GM23338 (cell line): ENCODE measurements at places on chromosomes 1 and 21. TPM values are rescaled to one million over a fixed set of nuclear protein-coding genes. Genes with fewer than 3 reads are reported as not detected.

DNA sequence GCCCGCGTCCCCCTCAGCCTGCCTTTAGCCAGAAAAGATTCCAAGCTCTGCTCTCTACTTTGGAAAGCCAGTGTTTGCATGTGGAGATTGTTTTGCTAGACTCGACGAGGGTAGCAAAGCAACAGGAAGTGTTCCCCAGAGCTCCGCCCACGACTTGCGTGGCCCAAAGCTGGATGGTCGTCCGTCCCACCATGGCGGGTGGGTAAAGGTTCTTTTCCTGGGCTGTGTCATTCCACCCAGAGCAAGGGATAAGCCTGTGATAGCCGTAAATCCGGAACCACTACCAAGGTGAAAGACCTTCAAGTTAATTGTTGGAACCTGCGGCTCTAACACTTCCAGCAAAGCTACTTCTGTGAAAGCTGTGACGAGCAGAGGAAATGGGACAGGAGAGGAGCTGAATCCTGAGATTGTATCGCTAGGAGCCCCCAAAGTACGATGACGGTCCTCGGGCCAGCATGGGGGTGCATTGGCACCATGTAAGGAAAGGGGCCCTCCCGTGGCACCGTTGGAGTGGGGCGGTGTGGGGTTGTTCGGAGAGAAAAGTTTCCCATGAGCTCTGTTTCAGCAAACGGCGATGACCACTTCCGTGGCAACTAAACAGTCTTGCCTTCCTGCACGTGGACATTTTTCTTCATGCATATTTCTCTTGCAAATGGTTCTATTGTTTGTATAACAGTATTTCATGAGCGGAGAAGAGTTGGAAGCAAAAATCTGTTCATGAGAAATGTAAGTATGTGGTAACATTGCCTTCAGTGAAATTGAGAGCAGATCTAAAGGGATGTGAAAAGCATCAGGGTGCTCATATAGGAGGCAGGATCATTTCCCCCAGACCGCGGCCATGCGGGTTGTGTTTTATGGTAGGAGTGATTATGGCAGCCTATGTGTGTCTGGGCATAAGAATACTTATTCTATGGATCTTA, 8.4 kb downstream of the MX2 start:
- peak; percentile 36 for DNase-seq

GRCh38 chr1:242449661-242450060, 74.8 kb downstream of the PLD5 start:
- DNase-seq: no peak

DNA sequence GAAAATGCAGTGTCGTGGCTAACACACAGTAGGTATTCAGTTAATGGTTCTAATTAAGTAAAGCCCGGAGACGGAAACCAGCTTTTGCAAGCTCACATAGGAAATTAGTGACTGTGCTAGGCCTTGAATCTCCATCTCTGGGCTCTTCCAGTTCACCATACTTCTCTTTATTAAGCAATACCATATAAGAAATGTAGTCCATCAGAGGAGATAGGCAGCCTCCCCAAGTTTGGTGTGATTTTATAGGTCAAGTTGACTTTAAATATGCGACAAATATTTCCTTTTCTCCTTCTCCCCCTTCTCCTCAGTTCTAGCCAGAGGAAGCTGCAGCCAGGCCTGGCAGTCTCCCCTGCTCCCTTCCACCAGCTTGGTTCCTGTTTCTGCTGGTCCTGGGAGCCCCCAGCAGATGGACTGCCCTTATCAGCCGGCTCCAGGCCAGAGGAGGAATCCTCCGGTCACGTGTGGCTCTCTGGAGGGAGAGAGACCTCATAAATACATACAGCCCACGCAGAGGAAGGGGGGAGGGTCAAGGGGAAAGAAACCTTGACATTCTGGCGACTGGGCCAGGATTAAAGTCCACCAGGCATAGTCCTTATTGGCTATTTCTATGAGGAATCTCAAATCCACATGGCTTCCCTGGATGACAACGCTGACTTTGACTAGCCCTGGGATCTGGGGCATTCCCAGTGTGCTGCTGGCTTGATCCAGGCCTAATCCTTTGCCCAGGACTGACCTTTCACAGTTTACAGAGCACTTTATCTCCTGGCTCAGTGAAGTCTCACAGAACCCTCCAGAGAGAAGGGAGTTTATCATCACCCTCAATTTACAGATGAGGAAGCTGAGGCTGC, 115.1 kb upstream of the JUN start:
- DNase-seq: no peak

GRCh38 chr1:22056936-22057335, 4.4 kb downstream of the CDC42 start:
- no peak for DNase-seq

The NCSTN gene
- total RNA-seq: 45.9 and 47.5 TPM in 2 replicates

The OR2L13 gene
- not detected in 2 replicates for total RNA-seq

The KPRP gene
- not detected in 2 replicates for total RNA-seq

The PRKAB2 gene
- 27.3 and 32.2 TPM in 2 replicates for total RNA-seq

The PLA2G2F gene
- not detected in 2 replicates for total RNA-seq

The UHMK1 gene
- 28.3 and 30.2 TPM in 2 replicates for total RNA-seq

The HLX gene
- 0.07 TPM in 1 of 2 replicates, not detected in the other for total RNA-seq
